Fibroblast of skin of right quadriceps (primary cell): ENCODE measurements at places on chromosomes 16 and 17.

DNA sequence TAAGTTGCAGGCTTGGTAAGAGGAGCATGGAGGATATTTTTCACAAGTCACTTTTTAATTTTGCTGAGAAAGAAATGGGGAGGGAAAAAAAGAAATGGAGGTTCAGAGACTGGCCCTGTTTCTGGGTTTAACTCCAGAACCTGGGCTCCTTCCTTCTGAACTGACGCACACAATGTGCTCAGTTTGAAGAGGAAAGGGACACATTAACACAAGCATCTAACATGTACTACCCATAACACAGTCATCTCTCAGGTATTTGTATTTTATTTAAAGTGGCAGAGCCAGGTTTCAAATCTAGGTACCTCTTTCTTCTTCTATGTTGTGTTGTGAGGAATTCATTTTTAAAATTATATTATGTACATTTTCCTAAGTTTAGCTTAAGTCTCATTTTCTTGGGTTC, 5.3 kb upstream of the TMEM100 start:
- DNase-seq: no peak

DNA sequence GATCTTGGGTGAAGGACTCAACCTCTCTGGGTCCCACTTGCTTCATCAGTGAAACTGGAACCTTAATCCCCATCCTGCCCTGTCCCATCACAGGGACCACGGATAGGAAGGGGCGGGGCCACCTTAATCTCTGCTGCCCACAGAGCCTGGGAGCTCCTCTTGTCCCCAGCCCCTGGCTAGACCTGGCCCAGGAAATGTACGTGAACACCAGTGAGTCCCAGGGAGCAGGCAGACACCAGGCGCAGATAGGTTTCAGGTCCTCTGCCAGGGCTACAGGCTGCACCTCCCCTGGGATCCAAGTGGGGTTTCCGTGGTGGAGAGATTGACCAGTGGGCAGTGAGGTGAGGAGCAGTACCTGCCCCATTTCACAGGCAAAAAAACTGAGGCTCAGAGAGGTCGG, 21.0 kb downstream of the RAB11FIP4 start:
- DNase-seq: no peak

GRCh38 chr17:81682565-81683207, 911 bp downstream of the ARL16 start:
- DNase-seq: peak; percentile 20

DNA sequence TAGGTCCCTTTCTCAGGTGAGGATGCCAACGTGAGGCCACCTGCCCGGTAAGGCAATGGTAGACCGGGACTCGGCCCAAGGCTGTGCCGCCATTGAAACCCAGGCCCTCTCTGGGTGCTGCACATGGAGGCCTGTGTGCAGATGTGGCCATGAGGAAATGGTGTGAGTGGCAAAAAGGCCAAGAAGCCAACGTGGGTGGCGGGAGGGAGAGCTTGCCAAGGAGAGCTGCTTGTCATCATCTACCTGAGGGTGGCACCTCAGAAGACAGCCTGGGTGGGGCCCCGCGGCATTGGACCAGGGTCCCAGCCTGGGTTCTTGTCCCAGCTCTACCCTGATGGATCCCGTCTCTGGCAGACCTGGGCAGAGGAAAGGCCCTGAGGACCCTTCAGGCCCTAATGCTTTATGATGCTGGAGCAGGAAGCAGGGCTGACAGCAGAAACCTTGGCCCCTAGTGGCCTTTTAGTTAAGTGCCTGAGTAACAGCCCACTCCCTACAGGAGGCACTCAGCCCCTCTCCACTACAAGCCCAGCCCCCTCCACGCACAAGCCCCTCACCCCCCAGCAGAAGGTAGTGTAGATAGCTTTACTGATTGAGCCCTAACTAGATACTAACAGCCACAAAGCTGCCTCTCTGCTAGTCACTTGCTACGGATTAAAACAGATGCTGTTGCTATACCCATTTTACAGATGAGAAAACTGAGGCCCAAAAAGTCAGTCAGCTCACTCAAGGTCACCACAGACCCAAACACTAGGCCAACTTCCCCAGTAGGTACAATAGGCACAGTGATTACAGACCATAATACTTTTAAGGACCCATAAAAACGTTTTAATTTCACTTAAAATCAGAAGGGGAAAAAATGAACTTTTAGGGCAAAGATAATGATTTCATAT, 26.2 kb upstream of the KIFC3 start:
- no peak for DNase-seq

- DNase-seq: peak; percentile 88
These were observed 118.1 kb downstream of the FTO start for GRCh38 chr16:53821957-53822625.
